ENCODE measurements at places on chromosomes 13 and 19. TPM values are rescaled to one million over a fixed set of nuclear protein-coding genes. Genes with fewer than 3 reads are reported as not detected.

PTPRH gene
- 7.7 TPM for total RNA-seq

GARIN5B gene
- total RNA-seq = not detected

LGALS4 gene
- not detected for total RNA-seq

STARD13 gene
- 16.2 TPM for total RNA-seq

DNA sequence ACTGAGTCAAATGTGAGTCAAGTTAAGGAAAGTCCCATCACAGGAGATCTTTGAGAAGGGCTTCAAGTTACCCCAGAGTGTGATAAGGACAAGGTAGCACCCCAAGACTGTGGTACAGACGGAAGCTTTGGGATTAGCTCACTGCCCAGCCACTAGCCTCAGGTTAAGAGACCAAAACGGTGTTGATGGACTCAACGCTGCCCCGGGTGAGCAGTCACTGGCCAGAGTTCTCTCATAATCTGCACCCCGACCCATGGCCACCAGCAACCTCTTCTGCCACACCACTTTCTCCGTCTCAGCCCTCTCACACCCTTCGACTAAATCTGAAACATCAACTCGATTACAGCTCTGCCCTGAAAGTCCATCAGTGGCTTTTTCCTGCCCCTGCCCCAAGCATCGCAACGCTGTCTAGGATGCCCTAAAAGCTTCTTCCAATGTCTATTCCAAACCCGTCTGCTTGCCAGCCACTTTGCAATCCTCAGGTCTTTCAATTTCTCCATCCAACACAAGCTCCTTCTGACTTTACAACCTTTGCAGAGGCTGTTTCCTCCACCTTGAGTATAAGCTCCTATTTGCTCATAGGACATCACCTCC, 5.6 kb downstream of the HNRNPL start:
- no peak overlapping the region for H3K4me3 ChIP-seq
- no peak overlapping the region for H3K27ac ChIP-seq
- H3K4me1 ChIP-seq = peaks cover 2% of the 10 kb centered on the region
- no peak for DNase-seq
- H3K36me3 ChIP-seq = peaks cover 52% of the 10 kb centered on the region
- H3K27me3 ChIP-seq = no peaks in the 10 kb centered on the region

DNA sequence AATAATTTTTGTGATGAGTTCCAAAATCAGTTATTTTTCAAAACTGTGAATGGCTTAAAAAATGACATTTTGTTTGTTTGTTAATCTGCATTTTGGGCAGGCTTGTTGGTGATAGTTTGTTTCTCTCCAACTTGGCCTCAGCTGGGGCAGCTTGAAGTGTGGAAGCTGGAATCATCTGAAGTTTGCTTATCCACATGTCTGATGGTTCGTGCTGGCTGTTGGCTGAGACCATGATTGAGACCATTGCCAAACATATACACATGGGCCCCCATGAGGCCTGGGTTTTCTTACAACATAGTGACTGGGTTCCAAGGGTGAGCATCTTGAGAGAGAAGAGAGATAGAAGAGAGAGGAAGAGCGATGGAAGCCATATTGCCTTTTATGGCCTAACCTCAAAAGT, 201.2 kb downstream of the NDFIP2 start:
- DNase-seq = no peak
- no peak overlapping the region for H3K4me3 ChIP-seq
- no peaks in the 10 kb centered on the region for H3K4me1 ChIP-seq
- H3K36me3 ChIP-seq = no peaks in the 10 kb centered on the region
- H3K27ac ChIP-seq = no peak overlapping the region

Measured in fibroblast of lung (primary cell).